Astrocyte (in vitro differentiated cells and primary cell): ENCODE measurements at places on chromosomes 4 and X. TPM values are rescaled to one million over a fixed set of nuclear protein-coding genes. Genes with fewer than 3 reads are reported as not detected.

The ARX gene
- not detected in 2 replicates for total RNA-seq

GRCh38 chr4:53592686-53593501, 1.6 kb upstream of the LNX1 start:
- H3K27me3 ChIP-seq = no peaks in the 10 kb centered on the region
- peak; percentile 20 for DNase-seq
- no peak overlapping the region for H3K27ac ChIP-seq
- no peaks in the 10 kb centered on the region for H3K36me3 ChIP-seq
- H3K4me1 ChIP-seq = peaks cover 12% of the 10 kb centered on the region

DNA sequence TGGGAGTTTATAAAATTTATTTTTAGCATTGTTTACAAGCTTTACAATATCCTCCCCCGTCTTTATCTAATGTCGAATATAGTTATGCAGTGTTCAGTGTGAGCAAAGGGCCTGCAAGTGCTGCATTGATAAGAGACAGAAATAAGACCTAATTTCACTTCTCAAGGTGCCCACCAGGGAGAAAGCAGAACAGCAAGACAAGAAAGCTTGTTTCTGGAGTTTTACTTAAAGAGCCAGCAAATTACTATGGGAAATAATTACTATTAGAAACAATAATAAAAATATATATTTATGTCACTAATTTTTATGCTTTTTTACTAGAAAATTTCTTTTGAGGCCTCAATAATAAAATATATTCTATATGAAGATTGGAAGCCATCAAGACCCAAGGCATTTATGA, 2677.7 kb downstream of the ARAP2 start:
- H3K36me3 ChIP-seq = no peaks in the 10 kb centered on the region
- H3K4me1 ChIP-seq = no peaks in the 10 kb centered on the region

DNA sequence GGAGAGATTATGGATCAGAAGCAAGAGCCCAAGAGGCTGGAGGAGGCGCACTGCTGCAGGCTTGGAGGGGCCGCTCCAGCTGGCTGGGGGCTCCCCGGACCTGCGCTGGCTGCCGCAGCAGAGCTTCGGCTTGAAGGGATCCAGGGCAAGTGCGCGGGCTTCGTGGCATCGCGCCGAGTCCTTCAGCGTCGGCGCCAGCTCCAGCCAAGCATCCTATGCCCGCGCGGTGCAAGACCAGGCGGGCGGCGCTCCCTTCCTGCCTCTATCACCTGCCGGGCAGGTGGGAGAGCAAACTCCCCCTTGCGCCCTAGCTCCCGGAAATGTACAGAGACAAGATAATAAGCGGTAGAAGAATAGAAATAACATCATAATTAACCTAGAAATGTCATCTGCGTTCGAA, 10.5 kb upstream of the UCP1 start:
- H3K27me3 ChIP-seq = peaks cover 31% of the 10 kb centered on the region
- H3K4me3 ChIP-seq = no peak overlapping the region
- H3K4me1 ChIP-seq = no peaks in the 10 kb centered on the region
- no peaks in the 10 kb centered on the region for H3K36me3 ChIP-seq
- no peak for DNase-seq
- no peak overlapping the region for H3K27ac ChIP-seq
